ENCODE measurements at places on chromosomes 3 and 15.

DNA sequence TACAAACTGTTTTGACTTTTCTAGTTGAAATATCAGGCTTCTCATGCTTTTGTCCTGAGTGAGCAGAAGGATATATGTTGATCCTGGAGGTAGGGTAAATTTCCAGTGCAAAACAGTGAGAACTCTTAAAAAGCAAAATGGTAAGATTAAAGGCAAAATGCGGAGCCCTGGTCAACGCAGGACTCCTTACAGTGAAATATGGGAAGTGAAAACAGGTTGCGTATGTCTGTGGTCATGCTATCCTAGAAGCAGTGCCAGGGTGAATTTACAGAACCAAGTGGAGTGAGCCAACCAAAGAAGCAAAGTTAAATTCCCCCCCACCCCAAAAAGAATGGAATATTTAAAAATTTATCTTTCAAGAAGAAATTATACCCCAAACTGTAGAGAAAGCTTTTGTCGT is 256.4 kb downstream of the NR2F2 start:
- no peak for DNase-seq

DNA sequence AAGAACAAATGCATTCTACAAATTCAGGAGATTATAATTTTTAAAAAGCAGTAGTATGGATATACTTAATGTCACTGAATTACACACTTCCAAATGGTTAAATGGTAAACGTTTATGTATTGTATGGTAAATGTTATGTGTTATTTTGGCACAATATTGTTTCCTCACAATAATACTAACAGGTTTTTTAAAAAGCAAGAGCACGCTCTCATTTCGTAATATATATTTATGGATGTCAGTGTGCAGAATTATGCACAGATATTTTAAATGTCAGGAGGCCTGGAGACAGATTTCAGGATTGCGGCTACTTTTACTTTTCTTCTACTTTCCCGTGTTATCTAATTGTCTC is 533 bp downstream of the ZNF445 start:
- no peak for DNase-seq

DNA sequence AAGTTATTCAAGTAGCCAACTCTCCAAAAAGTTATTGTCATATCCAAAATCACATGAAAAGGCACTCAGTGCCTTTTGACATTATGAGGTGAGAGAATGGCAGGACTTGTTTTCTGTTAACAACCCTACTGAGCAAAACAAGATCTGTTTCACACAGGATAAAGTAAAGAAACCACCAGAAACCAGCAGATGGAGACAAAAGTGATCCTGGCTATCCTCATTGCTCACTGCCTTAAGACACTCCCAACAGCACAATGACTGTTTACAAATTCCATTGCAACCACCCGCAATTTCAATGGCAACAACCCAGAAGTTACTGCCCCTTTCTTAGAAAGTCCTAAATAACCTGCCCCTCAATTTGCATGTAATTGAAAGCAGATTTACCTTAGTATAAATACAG is 352.6 kb upstream of the NDN start:
- DNase-seq = no peak

DNA sequence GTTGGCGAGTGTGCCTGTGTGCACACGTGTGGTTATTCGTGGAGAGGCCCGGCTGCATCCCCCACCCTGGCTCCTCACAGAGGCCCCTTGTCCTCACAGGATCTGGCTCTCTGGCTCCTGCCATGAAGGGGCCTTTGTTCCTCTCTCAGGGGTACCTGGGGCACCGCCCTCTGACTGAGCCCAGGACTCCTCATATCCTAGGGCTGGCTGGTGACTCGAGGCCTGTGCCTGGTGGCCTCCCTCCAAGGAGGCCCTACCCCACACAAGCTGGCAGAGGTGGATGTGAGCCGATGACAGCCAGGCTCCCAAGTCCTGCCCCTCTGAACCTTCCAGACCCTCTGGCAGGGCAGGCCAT is 10.0 kb downstream of the PRKCD start:
- no peak for DNase-seq

GRCh38 chr15:67098768-67099282 is 33.4 kb downstream of the SMAD3 start:
- no peak for DNase-seq

DNA sequence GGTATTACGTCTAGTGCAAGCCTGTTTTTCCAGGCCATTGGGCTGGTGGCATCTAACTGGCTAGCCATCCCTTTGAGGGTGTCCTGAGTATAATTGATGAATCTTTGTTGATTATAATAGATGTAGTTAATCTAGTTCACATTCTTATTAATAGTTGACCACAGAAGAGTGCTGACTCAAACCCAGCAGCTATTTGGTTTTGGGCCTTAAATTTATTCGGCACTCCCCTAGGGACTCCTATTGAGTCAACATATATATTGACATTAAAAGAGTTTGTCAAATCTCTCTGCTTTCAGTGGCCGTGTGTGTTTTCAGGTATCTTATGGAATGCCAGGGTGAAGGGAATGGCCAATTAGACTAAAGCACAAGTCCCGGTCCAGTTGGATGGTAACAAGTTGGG is 19.7 kb downstream of the ARL8B start:
- DNase-seq = no peak

GRCh38 chr15:84934942-84935729 is 46.5 kb upstream of the PDE8A start:
- no peak for DNase-seq

- DNase-seq = no peak
Observed at GRCh38 chr15:63509955-63510940, 5.9 kb downstream of the USP3 start.

GRCh38 chr15:40960925-40961324 is 7.7 kb downstream of the CHAC1 start:
- DNase-seq = no peak

DNA sequence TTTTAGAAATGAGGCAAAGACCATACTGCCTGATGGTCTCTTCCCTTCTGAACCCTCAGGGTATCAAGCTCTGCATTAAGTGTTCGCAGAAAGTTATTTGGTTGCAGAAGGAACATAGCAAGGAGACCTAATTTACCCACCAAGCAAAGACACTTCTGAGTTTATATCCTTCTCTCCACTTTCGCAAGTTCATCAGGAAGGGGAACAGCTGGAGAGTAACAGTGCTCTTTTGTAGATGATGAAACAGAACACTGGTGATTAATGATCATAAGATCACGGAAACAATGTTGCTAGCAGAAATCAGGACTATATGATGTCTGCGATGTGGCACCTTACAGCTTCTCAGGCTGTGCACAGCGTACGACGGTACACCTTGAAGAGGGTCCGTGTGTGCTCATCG is 62.1 kb downstream of the NCEH1 start:
- DNase-seq = no peak

GRCh38 chr15:86919581-86919980 is 839.9 kb downstream of the AGBL1 start:
- DNase-seq = no peak

- DNase-seq = no peak
Observed at GRCh38 chr15:99986297-99987118, 253.3 kb upstream of the LYSMD4 start.

- DNase-seq = no peak
Observed at GRCh38 chr3:137582484-137582883, 181.6 kb upstream of the SOX14 start.

DNA sequence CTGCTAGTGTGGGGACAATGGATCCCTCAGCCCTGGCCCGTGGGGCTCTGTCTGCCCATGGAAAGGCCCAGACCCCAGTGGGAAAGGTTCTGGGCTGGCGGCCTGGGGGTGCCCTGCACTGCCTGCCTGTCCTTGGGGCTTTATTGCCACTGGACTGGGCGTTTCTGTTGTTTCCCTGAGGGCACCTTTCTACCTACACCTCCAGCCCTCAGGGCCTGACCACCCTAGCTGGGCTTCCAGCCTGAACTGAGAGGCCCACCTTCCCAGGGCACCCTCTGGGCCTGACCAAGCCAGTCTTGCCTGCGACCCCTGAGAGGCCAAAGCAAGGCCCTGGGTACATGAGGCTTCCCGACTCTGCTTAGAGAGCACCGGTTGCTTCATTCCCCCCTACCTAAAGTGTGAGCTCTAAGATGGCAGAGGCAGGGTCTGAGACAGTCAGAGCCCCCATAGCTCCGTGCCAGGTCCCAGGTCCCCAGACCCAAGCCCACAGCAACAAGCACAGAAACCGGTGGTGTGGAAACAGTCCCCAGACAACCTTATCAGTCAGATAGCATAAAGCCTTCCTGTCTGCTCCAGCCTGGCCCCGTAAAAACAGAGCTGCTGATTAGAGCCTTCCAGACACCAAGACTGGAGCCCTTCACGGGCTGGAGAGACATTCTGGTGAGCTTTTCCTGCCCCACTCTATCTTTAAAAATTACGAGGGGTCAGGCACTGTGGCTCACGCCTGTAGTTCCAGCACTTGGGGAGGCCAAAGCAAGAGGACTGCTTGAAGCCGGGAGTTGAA is 102.8 kb downstream of the CHSY1 start:
- no peak for DNase-seq

- peak; percentile 16 for DNase-seq
Observed at GRCh38 chr3:108489776-108490175, 20.6 kb downstream of the MYH15 start.

DNA sequence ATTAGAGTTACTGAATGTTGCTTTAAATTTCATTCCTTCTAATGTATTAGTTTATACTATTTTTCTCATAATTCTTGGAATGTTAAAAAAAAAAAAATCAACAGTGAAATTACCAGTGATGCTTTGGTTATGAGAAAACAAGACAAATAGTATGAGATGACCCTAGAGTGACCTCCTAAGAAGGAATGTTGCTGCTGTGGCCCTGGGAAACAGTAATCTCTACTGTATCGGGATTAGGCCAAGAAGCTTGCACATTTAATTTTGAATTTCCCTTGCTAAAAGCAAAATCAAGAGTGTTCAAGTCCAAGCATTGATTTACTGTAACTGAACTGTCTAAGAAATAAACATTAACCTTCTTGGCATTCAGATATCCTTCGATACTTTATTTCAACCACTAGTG is 18.1 kb downstream of the TOPBP1 start:
- no peak for DNase-seq

GRCh38 chr3:146881966-146882760 is 277.0 kb upstream of the PLSCR5 start:
- no peak for DNase-seq

- DNase-seq = no peak
Observed at GRCh38 chr15:33722005-33722672, 246.2 kb upstream of the CHRM5 start.

- no peak for DNase-seq
Observed at GRCh38 chr15:95295363-95295762, 1035.1 kb upstream of the NR2F2 start.

DNA sequence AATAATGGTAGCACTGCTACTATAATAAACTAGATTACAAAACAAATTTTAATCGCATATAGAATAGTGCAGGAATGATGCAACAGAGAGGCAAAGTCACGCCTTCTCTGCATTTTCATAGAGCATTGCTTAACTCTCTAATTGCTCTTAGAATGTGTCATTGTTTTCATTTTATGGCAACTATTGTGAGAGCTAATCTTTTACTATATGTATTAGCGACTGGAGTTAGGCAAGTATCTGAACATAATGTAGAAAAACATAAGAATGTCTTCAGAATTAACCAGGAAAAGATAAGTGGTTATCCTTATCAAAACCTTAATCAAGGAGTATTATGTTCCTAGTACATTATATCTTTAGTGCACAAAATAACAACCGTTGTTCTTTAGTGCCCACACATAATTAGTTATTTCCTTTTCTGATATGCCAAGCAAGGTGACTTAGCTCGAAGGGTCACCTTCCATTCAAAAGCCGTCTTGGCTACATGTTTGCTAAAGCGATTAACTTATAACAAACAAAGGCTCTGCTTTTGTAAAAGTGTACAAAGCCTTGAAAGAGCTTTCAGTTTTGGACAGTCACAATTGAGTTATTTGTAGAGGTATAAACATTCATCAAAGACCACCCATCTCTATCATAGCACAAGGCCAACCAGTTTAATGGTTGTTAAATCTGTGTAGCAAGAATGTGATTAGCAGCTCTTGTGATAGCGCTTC is 1328.9 kb downstream of the ROBO2 start:
- no peak for DNase-seq

DNA sequence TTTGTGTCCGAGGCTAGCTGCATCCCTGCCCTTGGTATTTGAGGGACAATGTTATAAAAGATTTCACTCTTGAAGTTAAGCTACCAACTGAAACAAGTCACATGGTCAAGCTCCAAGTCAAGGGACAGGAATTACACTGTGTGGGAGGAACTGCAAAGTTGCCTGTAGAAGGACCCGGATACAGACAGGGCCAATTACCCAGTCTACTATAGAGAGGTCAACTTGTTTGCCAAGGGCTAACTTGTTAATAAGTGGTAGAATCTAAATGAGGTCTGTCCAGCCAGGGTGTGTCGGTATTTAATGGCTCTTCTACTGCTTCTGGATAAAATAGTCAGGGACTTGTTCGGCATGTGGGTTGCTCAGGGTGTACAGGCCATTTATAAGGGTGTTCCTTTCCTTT is 55.7 kb downstream of the PTPRG start:
- no peak for DNase-seq

GRCh38 chr3:186502138-186502948 is 41.8 kb downstream of the CRYGS start:
- no peak for DNase-seq

DNA sequence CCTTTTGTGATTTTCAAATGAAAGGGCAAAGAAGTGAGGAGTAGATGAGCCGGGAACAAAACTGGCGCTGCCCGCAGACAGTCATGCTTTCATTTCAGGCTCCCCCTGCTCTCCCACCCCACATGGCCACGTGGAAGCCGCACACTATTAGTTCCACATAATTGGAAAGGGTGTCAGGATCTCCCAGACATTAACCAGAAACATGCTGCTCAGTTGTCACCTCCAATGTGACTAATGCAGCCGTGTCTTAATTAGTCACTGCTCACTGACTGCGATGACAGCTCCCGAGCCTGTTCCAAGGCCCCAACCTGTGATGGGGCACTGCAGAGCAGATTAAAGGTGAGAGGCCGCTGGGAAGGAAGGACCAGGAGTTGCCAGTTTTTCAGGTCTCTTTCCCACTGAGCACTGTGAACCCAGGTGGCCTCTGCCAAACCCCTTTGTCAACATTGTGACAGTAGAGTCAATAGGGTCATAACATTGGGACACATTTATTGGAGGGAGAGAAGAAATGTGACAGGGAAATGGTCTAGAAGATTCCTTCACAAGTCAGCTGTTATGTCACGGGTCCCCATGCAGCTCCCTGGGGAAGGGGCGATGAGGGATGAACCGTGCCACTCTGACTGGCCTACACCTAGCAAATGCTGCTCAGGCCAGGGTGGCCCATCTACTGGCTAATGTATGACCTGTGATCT is 38.6 kb upstream of the SFMBT1 start:
- DNase-seq = no peak

- DNase-seq = no peak
Observed at GRCh38 chr3:149368674-149369497, 8.6 kb downstream of the TM4SF1 start.

GRCh38 chr3:46184469-46184868 is 23.6 kb downstream of the CCR1 start:
- DNase-seq = no peak

Measured in CD8-positive, alpha-beta T cell (primary cell).